Stimulated activated CD8-positive, alpha-beta memory T cell treated with anti-CD3 and anti-CD28 coated beads, Interleukin-12 subunit alpha, Interleukin-12 subunit beta, amount 100 ng/mL, for 1 hour (primary cell): ENCODE measurements at places on chromosomes 1 and 21.
A peak's percentile ranks its signal among the peaks of the same experiment; 100 is the strongest.

- no peak for DNase-seq
Measured at GRCh38 chr1:208951026-208951525, 632.4 kb upstream of the CAMK1G start.

DNA sequence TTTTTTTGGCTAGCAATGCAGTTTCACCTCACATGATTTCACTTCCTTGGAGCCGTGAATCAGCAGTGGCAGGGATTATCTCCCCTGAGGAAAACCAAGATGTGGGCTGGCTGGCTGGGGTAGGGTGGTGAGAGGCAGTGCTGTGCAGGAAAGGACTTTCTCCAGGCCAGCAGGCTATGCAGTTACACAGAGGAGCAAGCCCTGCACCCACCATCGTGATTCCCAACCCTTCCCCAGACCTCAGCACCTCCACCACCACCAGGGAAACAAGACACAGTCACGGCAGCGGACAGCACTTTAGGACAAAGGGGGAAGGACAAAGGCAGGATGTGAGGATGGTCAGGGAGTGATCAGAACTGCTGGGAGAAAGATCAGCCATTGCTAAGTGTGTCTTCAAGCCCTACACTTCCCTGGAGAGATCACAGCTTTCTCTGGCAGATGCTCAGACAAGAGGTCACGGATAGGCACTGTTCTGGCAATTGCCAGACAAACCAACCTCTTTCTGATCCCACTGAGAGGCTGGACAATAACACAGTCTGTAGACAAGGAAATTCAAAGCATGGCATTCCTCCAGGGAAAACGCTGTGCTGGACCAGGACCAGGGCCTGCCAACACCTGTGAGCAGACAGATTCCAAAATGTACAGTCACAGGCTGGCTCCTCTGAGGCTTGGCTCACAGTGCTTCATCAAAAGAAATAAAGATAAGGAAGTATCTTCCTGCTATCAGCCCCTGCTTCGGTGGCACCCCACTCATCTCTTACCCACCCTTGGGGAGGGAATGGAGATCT is 509.4 kb downstream of the SMYD3 start:
- no peak for DNase-seq

DNA sequence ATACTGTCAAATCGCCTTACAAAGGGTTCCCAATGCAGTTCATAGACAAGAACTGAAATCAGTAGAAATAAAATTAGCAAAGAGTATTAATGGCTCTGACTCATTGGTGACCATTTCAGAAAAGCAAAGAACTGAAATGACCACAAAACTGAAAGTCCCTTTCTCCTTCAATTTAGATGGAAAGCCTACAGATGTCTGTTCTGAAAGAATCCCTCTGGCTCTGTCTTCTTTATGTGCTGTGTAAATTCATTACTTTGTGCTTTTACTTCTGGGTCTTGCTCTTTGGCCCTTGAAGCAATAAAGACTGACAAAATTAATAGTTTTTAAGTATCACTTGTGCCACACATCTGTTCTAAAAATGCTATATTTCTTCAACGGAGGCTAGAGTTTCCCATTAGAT is 62.7 kb upstream of the GPR89A start:
- DNase-seq, result no peak

DNA sequence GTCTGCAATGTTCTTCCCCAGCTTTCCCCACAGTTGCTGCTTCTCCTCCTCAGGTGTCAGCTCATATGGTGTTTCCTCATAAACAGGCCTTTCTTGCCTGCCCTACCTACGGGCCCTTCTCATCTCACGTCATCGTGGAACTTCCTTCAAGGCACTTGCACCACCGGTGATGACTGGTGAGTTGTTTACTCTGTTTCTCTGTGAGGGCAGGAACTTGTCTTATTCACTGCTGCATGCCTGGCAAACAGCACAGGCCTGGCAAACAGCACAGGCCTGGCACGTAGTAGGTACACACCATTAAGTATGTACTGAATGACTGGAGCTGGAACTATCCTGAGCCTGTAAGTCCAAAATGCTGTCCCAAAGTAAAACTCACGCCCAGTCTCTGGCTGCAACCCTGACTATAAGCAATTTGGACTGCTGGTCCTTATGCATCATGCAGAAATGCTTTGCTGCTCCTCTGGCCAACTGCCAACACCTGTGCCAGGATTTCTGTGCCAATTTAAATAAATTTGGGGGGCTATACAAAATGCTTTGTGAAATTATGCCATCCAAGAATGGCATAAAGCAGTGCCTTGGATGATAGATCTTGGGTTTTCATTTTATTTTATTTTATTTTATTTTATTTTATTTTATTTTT is 25.7 kb downstream of the STK40 start:
- DNase-seq, result no peak

- DNase-seq, result no peak
Measured at GRCh38 chr1:72097851-72098570, 184.3 kb downstream of the NEGR1 start.

- no peak for DNase-seq
Measured at GRCh38 chr21:28455253-28455600, 537.5 kb downstream of the LTN1 start.

GRCh38 chr1:5740450-5740849 is 251.8 kb downstream of the NPHP4 start:
- no peak for DNase-seq

- DNase-seq, result no peak
Measured at GRCh38 chr1:202105571-202106339, 17.0 kb upstream of the GPR37L1 start.

DNA sequence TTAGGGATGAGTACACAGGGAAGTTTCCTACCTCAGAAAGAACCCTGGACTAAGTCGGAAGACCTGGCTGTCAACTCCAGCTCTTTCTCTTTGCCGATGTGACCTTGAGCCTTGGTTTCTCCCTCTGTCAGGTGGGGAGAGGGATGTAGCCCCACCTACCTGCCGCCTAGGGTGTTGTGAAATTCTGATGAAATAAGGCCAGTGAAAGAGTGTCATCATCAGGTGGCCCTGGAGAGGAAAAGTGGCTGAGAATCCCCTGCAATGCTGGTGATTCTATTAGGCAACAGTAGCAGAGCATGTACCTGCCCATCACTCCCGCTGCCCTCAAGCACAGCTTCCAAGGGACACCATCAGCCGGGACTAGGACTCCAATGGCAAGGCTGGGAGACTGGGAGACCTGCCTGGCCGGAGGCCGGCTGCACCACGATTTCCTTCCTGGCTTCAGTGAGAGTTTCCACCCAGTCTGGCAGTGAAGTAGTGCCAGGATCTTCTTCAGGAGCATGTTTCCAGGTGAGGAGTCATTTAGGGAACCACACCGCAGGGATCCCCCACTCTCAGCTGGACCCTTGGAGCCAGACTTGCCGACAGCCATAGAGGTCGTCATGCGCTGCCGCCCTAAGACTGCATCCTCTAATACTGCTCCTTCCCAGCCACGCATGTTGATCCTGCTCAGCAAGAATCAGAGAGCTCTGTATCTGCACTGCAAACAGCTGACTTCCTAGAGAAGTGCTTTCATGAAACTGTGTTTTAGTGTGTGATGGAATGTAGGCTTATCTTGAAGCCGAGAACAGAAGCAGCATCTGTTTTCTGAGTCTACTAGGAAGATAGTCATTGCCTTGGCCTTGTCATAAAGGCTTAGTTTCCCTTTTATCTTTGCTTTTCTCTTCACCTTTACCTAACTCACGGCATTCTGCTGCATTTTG is 88.0 kb upstream of the F3 start:
- DNase-seq, result no peak

DNA sequence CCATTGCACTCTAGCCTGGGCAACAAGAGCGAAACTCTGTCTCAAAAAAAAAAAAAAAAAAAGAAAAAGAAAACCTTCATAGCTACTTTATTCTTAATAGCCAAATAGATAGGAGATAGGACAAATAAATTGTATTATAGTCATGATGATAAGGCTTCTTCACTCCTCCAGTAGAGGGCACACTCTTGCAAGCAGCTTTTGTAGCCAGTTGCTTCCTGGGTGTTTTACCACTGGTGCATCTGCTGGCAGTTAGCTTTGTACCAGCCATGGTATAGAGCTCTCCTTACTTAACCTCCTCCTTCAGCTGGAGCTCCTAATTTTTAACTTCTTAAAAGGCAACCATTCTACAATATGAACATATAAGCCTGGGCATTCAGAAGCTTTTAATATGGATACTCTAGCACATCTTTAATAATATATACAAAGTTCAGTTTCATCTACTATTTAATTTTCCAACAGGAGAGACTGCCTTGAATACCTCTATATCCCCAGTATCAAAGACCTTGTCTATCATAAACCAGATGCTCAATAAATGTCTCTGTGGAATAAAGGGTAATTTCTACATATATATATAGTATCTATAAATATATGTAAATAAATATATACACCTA is 35.8 kb downstream of the EVI5 start:
- peak; percentile 6 for DNase-seq

GRCh38 chr1:109513110-109513710 is 3.7 kb upstream of the AMIGO1 start:
- no peak for DNase-seq

GRCh38 chr1:109884242-109884891 is 26.3 kb upstream of the CSF1 start:
- no peak for DNase-seq
